ENCODE measurements at places on chromosomes 11 and 22.

- DNase-seq: no peak
Measured at GRCh38 chr11:1883346-1884302, 8.1 kb downstream of the PRR33 start.

GRCh38 chr11:119888119-119888518 lies 159.1 kb upstream of the NECTIN1 start:
- DNase-seq: no peak

DNA sequence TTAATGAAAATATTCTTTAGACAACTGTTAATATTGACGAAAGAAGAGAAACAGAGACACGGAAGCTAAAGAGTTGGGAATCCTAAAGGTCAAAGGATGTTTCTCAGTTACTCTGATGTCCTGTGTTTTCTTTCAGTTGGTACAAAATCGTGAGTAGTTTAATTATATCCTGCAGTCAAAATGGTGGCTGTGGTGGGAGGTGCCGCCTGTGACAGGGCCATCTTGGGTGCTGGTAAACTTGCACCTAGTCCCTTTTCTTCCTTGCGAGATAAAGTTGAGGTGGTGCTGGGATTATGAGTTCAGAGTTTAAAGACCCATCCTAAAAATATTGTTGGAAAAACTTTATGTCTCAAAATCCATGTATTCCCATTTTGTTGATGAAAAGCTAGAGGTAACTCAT lies 2.2 kb downstream of the CECR2 start:
- DNase-seq: no peak

- DNase-seq: no peak
Measured at GRCh38 chr11:111384494-111384893, 5.4 kb upstream of the POU2AF1 start.

DNA sequence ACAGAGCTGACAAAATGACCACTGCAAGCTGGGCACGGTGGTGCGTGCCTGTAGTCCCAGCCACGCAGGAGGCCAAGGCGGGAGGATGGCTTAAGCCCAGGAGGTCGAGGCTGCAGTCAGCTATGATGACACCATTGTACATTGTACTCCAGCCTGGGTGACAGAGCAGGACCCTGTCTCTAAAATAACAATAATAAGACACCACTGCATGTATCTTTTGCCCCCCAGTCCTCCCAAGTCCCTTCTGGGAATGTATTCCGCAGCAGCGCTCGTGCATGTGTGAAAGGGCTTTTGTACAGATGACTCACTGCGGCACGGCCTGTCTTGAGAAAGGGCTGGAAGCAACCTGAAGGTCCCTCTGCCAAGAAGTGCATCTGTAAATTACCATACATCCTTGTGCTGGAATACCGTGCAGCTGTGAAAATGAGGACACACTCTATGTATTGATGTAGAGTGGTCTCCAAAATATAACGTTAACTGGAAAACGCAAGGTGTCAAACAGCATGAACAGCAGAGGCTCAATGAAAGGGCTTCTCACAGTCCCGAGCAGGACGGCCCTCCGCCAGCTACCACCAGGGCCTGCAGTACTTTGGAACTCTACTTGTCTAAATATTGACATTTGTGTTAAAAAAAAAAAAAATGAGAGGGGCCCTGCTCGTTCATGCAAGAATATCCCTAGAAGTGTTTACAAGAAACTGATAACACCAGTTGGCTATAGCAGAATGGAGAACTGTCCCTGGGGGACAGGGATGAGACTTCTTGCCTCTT lies 9.0 kb upstream of the CDC42EP2 start:
- no peak for DNase-seq

DNA sequence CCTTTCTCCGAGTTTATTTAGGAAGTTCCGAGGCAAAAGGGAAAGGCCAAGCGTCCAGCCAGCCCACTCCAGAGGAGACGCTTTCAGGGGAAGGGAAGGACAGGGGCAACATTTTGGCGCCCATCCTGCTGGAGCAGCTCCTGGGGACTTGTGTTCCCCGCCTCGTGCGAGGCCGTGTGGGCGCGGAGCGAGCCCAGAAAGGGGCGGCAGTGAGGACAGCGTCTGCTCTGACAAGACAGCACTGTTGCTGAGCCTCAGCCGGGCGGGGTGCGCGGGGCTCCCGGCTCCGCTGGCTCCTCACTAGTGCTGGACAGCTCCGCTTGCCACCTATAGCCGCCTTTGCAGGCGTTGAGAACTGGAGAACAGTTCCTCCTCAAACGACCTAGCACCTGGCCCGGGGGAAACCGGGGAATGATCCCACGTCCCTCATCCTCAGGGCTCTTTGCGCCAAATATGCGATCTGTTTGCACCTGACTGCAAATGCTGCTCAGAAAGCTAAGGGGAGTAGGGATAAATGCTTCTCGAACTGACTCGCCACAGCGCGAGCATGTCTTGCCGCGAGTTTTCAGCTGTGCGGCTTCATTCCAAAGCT lies 722 bp upstream of the GUCY1A2 start:
- no peak for DNase-seq

DNA sequence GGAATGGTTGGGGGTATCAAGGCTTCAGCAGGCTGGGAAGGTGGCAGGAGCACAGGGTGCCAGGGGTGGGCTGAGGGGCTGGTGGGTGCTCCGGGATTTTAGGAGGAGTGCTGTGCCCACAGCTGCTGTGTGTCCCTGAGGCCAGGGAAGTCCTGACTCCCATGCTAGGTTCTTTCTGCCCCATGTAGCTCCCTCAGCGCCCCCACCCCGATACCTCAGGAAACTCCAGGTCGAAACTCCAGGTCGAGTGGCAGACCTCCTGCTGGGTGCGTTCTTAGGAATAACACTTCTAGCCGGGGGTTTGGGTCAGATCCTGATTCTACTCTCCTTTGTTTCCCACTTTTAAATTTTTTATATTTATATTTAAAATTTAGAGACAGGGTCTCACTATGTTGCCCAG lies 8.3 kb downstream of the AP2A2 start:
- DNase-seq: no peak

DNA sequence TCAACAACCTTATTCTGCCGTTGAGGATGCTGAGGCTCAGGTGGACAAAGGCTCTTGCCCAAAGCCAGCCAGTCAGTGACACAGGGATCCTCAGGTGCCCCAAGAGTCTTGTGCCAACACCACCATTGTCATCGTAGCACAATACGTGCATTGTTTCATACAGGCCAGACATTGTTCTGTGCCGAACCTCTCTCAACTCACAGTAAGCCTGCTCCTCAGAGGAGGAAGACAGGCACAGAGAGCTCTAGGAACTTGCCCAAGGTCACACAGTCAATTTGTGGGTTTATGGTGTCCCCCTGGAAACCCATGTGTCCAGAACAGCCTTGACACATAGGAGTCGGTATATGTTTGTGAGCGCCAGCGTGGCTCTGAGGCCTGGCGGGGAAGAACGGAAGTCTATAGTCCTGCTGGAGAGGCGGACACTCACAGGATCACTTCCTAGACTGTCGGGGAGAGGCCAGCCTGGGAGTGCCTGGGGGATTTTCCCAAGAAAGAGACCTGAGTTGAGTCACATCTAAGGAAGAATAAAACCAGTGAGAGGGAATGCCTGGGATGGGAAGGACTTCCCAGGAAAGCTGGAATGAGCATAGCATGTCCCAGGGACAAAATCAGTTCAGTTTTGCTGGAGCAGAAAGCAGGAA lies 20.2 kb downstream of the LIF start:
- DNase-seq: no peak

GRCh38 chr11:66133216-66133775 lies 63.2 kb downstream of the PACS1 start:
- no peak for DNase-seq

DNA sequence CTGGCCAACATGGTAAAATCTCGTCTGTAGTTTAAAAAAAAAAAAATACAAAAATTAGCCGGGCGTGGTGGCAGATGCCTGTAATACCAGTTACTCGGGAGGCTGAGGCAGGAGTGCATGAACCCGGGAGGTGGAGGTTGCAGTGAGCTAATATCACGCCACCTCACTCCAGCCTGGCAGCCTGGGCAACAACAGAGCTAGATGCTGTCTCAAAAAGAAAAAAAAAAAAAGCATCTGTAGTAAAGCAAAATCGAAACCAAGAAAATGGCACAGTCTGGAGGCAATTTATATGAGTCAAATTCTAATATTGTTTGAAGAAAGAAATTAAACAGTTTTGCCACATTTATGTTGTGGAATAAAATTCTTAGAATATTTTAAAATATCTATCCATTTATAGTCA lies 365.0 kb upstream of the CHORDC1 start:
- no peak for DNase-seq

DNA sequence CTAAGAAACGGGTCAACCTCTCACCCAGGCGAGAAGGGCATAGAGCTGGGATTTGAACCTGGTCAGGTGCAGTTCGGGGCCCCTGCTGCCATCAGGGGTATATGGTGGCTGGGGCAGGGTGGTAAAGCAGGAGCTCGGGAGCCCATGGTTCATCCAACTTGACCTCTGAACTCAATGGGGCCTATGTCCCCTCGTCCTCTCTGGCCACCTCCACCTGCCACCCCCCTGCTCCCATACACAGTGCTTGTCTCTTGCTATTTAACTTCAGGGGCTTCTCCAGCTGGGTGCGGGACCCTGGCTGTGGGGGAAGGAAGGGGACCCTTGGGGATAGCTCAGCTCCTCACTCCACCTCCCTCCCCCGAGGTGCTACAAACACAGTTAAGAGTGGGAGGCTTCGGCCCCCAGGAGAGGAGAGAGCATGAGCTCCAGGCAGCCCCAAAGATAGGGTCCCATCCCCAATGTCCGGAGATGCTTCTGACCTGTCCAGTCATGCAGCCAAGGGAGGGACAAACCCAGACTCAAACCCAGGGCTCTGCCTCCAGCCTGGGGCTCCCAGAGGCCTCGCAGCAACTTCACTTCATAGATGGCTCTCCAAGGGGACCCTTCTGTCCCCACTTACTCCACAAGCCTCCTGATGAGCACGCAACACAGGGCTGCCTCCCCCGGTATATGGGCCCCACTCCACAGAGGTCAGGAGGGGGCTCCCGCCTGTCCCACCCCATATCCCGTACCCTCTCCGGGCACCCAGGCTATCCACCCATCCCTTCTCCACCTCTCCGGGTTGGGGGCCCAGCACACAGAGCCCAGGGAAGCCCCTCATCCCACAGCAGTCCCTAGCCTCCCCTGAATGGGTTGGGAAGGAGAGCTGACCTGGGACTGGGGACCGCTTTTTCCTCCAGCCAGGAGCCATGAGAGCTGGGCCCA lies 712 bp downstream of the IL2RB start:
- DNase-seq: no peak

DNA sequence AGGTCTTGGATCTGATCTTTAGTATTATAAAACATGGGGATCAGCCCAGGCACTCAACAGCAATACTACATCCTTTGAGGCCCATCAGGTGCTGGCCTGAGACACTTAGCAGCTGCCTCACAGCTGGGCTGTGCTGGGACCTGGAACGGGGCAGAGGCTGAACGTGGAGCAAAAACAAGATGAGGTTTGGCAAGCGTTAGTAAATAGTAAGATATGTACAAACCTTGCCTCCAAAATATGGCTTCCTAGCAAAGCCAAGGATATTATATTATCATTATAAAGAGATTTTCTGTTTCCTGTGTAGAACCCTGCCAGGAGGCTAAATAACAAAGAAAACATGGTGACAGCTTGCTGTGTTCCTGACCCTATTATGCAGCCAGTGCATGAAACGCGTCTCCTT lies 60.0 kb upstream of the SPON1 start:
- no peak for DNase-seq

- DNase-seq: no peak
Measured at GRCh38 chr11:122931510-122931909, 49.0 kb downstream of the JHY start.

DNA sequence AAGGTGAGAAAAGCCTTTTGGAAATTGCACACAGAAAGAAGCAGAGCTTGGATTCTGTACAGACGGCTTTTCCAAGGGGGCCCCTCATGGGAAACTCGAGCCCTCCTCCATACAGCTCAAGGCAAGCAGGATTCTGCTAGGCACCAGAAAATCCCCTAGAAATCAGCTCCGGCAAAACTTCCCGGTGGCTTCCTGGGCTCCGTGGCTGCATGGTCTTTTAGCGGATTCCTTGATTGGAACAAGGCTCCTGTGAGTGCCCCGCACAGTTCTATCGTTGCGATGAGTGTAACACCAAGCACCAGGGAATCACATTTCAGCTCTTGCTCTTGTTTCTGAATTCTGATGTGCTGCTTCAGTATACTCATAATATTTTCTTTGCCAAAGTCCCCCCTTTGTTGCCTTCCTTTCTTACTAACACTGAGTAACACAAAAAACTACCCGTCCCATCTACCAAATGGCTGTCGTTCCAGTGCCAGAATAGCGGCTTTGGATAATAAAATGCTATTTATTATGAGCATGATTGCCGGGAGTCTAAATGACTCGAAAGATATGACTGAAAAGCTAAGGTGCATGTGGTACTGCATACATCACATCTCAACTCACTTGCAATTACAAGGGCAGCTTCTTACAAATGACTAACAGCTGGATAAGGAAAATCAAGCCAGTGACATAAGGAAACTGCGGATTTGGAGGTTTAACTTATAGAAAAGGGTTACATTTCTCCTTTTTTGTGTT lies 494.1 kb downstream of the DLG2 start:
- no peak for DNase-seq

DNA sequence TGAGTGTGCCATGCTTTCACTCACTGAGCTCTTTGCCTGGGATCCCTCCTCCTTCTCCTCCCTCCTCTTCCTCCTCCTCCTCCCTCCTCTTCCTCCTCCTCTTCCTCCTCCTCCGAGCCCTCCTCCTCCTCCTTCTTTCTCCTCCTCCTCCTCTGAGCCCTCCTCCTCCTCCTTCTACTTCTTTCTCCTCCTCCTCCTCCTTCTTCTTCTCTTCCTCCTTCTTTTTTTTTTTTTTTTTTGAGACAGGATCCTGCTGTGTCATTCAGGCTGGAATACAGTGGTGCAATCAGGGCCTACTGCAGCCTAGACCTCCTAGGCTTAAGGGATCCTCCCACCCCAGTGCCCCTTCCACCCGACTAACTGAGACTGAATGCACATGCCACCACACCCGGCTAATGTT lies 62.3 kb downstream of the DEUP1 start:
- DNase-seq: no peak

GRCh38 chr11:122197066-122197987 lies 81.3 kb upstream of the BLID start:
- no peak for DNase-seq

DNA sequence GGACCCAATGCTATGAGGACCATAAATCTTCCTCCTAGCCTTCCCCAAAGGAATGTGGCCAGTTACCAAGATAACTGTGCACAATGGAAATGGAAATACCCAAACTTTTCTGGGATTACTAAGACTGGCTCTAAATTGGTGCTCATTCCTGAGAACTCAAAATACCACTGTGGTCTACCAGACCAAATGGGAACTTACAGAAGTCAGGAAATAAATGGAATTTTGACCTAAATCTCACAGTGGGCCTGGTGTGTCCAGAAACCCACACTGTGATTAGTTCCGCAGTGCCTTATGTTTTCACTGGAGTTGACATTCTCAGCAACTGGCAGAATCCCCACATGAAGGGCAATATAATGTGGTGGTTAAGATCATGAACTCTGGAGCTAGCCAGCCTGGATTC lies 99.4 kb upstream of the ZC3H12C start:
- no peak for DNase-seq

Measured in stimulated activated CD4-positive, alpha-beta T cell treated with anti-CD3 and anti-CD28 coated beads, Interleukin-12 subunit alpha, Interleukin-12 subunit beta, amount 100 ng/mL, for 4 hours (primary cell).